ENCODE measurements at places on chromosomes 2 and 18.
A peak's percentile ranks its signal among the peaks of the same experiment; 100 is the strongest.

DNA sequence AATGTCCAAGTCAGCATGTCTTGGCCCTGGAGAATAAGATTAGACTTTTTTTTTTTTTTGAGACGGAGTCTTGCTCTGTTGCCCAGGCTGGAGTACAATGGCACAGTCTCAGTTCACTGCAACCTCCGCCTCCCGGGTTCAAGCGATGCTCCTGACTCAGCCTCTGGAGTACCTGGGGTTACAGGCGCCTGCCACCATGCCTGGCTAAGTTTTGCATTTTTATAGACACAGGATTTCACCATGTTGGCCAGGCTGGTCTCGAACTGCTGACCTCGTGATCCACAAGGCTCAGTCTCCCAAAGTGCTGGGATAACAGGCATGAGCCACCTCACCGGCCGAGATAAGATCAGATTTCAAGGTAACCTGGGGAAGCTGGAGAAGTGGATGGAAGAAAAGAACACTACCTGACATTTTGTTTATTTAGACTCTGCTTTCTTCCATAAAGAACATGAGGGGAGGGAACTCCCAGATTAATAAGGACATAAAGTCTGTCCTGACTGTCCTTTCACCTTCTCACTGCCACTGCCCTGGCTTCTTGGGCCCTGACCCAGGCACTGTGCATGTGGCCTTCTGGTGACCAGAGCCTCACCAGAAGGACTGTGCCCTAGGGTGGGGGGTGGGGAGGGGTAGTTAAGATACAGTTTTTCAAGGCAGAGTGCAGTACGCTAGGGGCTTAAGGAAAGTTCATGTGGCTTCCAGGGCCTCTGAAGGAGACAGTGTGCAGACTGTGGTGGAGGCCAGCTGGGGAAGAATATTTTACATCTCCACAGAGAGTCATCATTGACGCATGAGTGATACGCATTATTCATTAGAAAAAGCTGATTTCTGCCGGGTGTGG is 4.8 kb upstream of the IMPA2 start:
- DNase-seq = no peak

GRCh38 chr2:132911726-132912724 is 242.0 kb upstream of the LYPD1 start:
- DNase-seq = no peak

- no peak for DNase-seq
These were observed 15.7 kb downstream of the SH3RF3 start for GRCh38 chr2:109144721-109145120.

- DNase-seq = peak; percentile 82
These were observed 1.3 kb downstream of the PTPRM start for GRCh38 chr18:7568426-7568825.

DNA sequence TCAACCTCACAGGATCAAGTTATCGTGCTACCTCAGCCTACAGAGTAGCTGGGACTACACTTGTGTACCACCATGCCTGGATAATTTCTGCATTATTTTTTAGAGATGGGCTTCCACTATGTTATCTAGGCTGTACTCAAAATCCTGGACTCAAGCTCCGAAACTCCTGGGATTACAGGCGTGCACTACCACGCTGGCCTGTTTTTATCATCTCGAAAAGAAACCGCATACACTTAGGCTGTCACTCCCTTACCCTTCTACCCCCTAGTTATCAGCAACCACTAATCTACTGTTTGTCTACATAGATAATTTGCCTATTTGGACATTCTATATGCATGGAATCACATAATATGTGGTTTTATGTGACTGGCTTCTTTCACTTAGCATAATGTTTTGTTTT is 8.5 kb upstream of the PUM2 start:
- no peak for DNase-seq

GRCh38 chr2:113799375-113799774 is 42.9 kb upstream of the SLC35F5 start:
- DNase-seq = no peak

DNA sequence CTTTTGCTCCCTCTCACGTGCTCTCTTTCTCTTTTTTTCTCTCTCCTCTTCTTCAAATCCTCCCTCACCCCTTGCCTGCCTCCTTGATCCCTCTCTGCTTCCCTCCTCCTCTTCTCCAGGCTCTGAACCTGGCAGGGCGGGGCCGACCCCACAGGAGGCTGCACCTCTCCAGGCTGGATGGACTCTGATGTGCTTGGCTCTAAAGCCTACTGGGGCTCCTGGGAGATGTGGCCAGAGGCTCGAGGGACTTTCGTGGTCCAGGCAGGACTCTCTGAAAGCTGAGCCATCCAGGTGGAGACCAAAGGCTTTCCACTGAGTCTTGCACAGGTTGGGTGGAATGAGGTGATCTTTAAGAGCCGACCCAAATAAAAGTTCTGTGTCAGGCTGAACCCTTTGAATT is 25.4 kb downstream of the DYSF start:
- DNase-seq = no peak

GRCh38 chr2:26671691-26672090 is 20.8 kb upstream of the KCNK3 start:
- DNase-seq = no peak

- DNase-seq = no peak
These were observed 69.8 kb upstream of the ACVR1C start for GRCh38 chr2:157698430-157698829.

GRCh38 chr2:84833481-84834150 is 47.3 kb downstream of the TRABD2A start:
- no peak for DNase-seq

GRCh38 chr2:27991146-27991545 is 100.6 kb downstream of the BABAM2 start:
- no peak for DNase-seq

All from posterior cingulate gyrus (tissue), 11 donors.